CD4-positive, alpha-beta T cell (primary cell): ENCODE measurements at places on chromosomes 6 and 20.
A peak's percentile ranks its signal among the peaks of the same experiment; 100 is the strongest.

DNA sequence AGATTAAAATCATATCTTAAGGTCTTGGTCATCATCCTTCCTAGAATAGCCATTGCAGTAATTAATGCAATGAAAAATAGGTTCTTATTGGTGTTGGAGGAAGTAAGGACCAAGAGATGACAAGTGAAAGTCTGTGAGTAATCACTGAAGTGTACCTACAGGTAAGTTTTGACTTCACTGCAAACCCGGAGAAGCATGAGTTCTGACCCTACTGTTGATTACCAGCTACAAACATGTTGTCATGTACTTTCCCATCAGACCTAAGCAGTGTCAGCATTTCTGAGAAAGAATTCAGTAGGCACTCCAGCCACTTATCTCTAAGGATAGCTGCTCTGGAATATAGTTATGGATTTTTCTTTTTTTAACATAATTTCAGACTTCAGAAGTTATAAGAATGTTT lies 280.9 kb downstream of the ZFAND3 start:
- DNase-seq: no peak

DNA sequence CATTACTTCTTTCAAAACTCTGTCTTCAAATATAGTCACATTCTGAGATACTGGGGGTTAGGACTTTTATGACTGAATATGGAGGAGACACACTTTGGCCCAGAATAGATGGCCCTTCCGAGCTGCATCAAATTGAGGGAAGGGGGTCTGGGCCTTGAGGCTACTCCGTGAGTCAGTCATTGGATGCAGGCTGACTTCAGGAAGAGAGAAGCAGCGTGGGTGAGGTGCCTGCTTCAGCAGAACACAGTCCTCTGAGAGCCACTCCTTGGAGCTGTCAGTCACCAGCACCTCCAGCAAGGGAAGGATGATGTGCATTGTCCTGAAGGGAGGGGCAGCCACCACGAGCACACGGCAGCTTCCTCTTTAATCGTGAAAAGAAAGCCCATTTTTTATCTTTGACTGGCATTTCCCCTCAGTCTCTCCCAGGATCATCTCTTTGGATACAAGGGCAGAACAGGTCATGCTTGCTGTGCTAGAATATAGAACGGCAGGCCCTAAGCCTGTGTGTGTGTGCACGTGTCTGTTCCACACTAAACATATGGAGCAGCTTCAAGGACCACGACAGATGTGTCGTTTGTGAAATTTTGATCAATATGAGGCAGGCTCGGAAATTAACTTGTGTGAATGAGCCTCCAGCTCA lies 721.6 kb downstream of the KIF16B start:
- no peak for DNase-seq

DNA sequence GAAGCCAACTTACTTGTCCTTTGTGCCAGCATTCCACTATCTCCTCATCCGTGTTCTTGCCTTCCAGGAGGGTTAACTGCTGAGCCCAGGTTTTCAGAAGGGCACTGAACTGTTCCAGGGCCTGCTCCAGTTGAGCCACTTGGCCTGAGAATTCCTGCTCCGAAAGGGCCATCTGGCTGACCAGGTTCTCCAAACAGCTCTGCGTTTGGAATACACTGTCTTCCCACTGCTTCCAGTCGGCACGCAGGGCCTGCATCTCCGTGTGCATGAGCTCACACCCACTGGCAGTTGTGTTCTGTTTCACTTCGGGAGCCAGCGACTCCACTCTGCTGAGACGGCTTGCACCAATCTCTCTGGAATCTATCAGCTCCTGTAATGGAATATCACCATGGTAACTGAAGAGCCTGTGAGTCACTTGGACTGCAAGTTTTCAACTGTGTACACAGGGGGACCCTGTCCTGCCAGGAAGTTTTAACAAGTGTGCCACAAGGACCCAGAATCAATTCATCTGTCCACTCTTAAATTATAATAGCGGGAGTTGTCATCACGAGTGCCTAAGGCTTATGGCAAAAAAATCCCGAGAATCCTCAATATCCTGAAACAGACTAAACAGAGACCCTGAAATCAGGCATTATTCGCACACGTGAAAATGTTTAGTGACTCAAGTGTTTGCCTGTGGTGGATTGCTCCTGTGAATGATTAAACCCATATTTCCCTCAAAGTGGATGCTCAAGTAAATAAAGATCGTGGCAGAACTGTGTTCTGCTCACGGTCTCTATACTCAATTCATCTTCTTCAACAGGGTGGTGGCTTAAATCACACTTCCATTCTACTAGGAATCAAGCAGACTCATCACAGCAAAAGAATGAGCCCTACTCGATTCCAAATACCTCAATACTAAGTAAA lies 255.9 kb downstream of the SYNE1 start:
- no peak for DNase-seq

DNA sequence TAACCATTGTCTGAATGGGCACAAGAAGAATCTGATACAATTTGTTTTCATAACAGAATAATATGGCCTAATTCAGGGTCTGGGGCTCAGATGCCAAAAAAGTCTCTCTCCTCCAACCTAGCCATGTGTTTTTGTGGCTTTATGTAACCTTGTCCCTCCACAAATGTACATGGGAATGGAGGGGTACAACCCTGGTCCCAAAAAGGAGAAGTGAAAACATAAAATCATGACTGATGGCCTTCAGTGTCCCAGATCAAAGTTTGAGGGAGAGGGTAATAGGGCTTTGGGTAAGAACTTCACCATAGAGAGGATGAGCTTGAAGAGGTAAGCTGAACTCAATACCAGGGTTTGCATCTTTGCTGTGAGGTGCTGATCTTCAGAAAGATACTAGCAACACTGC lies 136.3 kb upstream of the BACH2 start:
- no peak for DNase-seq

DNA sequence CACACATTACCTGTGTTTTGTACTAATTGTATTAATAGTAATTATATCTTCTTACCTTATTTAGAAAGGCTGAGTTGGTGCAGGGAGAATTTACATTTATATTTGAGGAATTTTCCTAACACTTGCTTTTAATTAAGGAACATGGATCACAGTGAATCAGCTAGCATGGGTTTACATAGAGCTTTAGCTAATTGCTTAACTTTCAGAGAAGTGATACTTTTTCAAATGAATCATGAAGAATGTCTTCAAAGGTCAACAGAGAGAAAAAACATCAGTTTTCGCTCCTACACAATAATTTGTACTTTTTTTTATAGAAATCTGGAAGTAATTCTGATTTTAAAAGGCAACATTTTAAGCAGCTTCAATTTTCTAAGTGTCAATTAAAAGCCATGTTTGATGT lies 195.0 kb upstream of the HEY2 start:
- no peak for DNase-seq

GRCh38 chr6:97917369-97917768 lies 634.4 kb upstream of the MMS22L start:
- no peak for DNase-seq

DNA sequence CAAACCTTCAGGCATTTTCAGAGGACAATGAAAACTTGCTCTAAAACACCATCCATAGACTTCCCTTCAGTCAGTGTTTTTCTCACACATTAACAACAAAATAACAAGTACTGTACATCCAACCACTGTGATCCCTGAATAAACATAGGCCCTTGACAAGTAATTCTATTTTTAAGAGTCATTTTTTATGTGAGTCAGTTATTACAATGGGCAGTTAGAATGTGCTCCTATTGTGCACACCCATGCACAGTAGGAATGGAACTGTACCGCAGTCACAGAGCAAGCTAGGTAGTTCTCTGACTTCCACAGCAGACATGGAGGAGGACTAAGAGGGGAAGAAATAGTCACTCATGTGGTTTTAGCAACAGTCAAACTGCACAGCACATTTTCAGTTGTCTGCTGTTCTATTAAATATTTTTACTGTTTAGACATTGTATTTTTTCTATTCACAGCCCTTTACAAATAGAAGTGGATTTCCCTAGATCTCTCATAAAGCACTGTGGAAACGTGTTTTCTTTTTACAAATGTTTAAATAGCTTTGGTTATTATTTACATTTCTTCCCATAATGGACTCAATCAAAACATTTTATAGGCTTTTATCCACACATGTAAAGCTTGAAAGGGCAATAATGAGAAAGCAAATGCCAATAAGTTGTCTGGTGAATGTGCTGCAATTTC lies 100.4 kb downstream of the JAG1 start:
- DNase-seq: no peak

- DNase-seq: no peak
These were observed 54.0 kb downstream of the PSMG4 start for GRCh38 chr6:3312604-3313231.

DNA sequence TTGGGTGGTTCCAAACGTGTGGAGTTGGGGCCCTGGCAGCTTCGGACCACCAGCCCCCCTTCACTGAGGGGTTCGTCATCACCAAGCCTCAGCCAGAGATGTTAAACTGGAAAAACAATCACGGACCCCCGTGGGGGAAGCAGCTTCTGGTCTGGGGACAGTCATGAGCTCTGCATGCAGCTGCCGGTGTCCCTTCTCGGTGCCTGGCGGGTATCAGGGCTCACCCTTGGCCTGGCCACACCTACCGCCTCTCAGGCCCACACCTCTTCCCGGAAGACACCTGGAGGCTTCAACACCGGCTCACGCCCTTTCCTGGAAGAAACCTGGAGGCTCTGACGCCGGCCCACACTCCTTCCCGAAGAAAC lies 77.8 kb upstream of the BHLHE23 start:
- no peak for DNase-seq

- DNase-seq: no peak
These were observed 220.3 kb upstream of the LRFN2 start for GRCh38 chr6:40807484-40807883.

- DNase-seq: no peak
These were observed 212.3 kb upstream of the PMEPA1 start for GRCh38 chr20:57922083-57922482.

- DNase-seq: peak; percentile 55
These were observed 19.5 kb upstream of the TAF8 start for GRCh38 chr6:42030585-42031506.

- no peak for DNase-seq
These were observed 8.7 kb downstream of the SLC2A4RG start for GRCh38 chr20:63748070-63748933.

- no peak for DNase-seq
These were observed 21.3 kb upstream of the UTRN start for GRCh38 chr6:144263786-144264185.

DNA sequence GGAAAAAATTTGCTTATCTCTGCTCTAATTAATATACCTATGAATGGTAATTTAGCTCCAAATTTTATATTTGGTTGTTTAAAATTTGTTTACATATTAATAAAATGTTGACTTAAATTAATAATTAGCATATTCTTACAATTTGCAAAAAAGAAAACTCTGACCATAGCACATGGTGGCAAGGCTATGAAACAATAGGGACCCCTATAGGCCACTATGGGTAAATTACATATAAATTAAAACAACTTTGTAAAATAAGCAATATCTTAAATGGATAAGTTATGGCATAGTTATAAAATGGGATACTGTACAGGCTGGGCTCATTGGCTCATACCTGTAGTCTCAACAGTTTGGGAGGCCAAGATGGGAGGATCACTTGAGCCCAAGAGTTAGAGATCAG lies 76.0 kb downstream of the MKKS start:
- no peak for DNase-seq

- DNase-seq: no peak
These were observed 117.8 kb upstream of the ESR1 start for GRCh38 chr6:151689499-151690201.

DNA sequence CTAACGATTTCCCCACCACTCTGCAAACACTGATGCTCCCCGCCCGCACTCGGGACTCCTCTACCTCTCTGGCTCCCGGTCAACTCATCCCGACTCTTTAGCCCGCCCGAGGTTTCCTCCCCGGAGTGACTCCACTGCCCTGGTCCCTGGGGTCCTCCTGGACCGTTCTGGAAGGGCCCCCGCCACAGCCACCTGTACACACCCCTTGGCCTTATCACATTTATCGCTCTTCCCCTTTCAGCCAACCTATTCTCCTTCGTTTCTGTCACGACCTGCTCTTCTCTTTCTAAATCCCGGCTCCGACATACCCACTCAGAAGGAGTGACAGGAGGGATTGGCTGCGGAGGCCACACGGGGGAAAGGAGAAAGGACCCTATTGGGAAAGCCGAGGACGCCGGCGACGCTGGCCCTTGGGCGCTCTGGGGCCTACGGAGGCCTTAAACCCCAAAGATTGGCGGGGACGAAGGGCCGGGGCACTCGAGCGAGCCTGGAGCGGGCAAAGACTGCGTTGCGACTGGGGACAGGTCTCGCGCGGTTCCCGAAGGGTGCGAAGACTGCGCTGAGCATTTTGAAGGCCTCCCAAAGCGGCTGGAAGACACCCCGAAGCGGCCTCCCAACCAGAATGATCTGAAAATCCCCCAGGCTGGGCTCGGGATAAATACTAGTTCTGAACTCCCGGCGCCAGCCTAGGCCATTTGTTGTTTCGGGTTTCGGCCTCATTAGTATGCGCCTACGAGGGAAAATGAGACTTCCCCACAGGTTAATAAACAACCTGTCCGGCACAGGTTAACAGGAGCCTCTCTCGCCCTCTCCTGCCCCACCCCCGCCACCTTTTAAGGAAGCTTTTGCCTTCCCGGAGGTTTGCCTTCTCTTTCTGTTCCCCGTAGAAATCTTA lies 9.2 kb downstream of the SIM1 start:
- no peak for DNase-seq

GRCh38 chr6:137024237-137024990 lies 20.4 kb downstream of the IL20RA start:
- DNase-seq: no peak

- no peak for DNase-seq
These were observed 6.2 kb downstream of the JPH2 start for GRCh38 chr20:44180814-44181213.
